SJCRH30 (cell line): ENCODE measurements at places on chromosomes 5 and 9.

DNA sequence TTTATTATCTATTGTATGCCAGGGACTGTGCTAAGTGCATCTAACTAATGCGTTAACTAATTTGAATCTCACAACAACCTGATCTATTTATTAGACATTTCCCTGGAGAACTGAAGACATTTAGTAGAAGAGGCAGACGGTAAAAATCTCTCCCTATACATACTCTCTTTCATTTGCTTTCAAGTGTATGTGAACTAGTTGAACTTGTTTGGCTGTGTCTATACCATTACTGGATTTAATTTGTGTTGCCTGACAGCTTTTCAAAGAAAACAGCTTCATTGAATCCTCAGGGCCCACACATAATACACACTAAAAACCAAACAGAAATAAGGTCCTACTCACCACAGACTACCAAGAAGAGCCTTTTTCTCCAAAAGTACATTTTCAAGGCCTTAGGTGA, 133.6 kb upstream of the NR3C1 start:
- no peak for DNase-seq

DNA sequence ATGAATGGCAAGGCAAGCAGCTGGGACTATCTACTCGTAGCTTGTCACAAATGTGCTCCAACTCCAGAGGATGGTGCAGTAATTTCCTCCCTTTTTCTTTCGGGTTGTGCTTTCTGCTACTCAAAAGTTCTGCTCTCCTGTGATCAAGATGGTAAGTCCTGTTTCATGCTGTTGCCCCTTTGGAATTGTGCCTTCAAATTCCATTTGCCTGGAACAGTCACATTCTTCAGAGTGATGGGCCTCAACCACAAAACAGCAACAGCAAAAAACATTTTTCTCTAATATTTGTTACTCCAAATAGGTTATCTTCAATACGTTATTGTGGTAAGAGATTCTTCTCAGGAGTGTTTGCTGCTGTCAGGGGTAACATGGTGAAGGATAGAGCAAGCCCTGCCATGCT, 209.3 kb downstream of the PALM2AKAP2 start:
- DNase-seq, result no peak

DNA sequence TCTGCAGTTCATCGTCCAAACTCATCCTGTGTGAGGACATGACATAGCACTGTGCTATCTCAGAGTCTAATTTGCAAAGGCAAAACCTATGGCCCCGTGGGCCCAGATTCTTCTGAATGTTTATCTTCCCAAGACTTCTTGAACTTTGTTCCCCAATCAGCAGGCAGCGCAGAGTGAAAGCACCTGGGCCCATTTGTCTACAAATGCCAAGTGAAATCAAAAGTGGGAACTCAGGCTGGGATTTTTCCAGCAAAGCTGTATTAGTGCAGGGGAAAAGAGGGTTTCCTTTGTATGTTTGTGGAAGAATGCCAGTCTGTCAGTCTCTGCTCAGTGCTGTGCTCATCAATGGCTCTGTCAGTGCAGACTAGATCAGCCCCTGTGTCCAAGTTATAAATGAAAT, 55.8 kb downstream of the FOXD1 start:
- no peak for DNase-seq

DNA sequence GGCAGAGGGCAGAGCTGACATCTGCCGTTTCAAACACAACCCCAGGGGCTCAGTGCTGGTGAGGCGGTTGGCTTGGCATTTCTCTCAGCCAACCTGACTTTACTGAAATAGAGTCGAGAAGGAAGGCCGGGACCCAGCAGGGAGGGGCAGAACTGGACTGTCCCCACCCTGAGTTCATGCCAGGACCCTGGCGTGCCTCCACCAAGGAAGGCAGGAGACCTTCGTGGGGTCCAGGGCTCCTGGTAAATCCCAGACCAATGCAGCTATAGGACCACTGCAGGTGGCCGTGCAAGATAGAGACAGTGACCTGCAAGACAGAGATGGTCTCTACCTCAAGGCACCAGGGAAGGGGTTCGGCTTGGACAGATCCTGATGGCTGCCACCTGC, 132.9 kb downstream of the ROR2 start:
- DNase-seq, result no peak

GRCh38 chr5:67019065-67019845, 177.3 kb downstream of the CD180 start:
- DNase-seq, result peak; percentile 48

DNA sequence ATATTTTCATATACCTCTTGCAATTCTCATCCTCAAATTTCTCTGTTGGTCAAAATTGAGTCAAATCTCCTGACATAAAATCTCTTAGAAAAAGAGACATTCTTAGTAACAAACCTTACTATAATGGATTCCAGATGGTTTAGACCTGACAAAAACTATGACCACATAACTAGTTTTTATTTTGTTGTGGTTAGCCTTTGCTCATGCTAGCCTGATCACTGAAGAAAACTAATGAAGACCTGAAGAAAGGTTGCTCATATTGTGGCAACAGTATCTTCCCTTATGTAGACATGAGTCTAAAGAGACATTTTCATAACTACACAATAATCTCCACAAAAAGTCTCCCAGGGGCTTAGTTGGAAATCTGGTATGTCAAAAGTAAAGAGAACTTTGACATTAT, 274.1 kb upstream of the TMEM161B start:
- no peak for DNase-seq

DNA sequence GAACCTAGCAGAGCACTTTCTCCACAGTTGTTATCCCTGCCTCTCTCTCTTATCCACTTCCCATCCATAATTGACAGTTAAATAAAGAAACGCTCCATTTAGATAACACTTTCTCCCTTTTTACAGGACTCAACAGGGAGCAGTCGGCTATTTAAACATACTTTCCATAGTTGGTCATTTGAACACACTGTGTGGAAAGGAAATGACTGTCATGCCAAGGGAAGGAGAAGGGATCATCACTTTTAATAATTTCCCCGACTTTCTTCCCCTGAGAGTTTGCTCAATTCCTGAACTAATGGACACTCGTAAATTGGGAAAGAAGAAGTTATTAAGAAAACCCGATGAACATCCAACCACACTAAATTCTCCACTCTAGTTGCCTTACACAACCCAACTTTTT, 400.8 kb upstream of the PTGER4 start:
- no peak for DNase-seq

GRCh38 chr5:1784197-1785050, 15.2 kb downstream of the MRPL36 start:
- DNase-seq, result no peak

DNA sequence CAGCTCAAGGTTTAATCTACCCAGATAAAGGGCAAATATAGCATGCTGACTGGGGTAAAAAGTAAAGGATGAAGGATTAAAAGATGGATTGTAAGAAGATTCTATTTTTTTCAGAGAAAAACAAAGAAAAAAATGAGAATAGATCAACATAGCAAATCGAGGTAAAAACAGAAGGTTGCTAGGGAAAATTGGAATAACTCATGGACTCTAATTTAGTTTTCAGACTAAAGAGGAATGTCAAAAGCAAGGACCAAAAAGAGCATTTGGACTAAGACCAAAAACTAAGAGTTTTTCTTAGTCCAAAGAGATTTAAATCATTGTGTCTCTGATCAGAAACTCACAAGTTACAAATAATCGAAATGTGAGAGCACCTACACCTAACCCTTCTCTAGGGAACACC, 250.7 kb upstream of the PTPRD start:
- no peak for DNase-seq
